ENCODE measurements at places on chromosomes 3 and 15. TPM values are rescaled to one million over a fixed set of nuclear protein-coding genes. Genes with fewer than 3 reads are reported as not detected.

- no peak for DNase-seq
- H3K4me1 ChIP-seq: peaks cover 5% of the 10 kb centered on the region
- no peak overlapping the region for H3K27ac ChIP-seq
- no peaks in the 10 kb centered on the region for H3K36me3 ChIP-seq
- H3K27me3 ChIP-seq: peaks cover under 1% of the 10 kb centered on the region
Observed at GRCh38 chr15:57323299-57323805, 53.0 kb upstream of the CGNL1 start.

DNA sequence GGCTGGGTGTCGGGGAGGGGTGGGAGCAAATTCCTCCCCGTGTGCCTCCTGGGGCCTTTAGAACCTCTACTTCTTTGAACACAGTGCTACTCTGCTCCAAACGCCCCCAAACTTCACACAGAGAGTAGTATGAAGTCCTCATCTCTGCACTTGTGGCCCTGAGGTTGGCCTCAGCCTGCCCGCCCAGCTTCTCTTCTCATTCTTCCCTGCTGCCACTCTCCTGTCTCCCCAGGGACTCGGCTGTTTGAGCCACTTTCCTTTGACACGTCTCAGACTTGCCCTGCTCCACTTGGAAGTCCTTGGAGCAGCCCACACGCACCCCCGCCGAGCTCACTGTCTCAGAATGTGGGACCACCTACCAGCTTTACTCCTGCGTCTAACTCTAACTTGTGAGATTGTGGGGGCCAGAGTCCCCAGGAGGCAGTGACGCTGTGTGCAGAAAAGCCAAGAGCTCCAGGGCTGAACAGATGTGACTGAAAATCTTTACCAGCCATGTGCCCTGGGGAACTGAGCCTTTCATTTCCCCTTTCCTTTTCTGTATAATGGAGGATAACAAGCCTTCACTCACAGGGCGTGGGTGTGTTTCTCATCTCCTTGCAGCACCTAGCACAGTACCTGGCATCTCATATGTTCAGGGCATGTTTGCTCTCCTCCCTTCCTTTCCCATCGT lies 233.6 kb upstream of the CTDSPL start:
- no peak for DNase-seq
- H3K36me3 ChIP-seq: no peaks in the 10 kb centered on the region
- no peak overlapping the region for H3K4me3 ChIP-seq
- no peak overlapping the region for H3K27ac ChIP-seq
- no peaks in the 10 kb centered on the region for H3K4me1 ChIP-seq

The SLC22A14 gene
- not detected for total RNA-seq

- no peak overlapping the region for H3K4me3 ChIP-seq
- H3K27me3 ChIP-seq: peaks cover 4% of the 10 kb centered on the region
- no peaks in the 10 kb centered on the region for H3K4me1 ChIP-seq
Observed at GRCh38 chr3:54421943-54422342, 299.6 kb downstream of the CACNA2D3 start.

The LAMB2 gene
- total RNA-seq: not detected

- H3K4me3 ChIP-seq: no peak overlapping the region
- peaks cover 62% of the 10 kb centered on the region for H3K36me3 ChIP-seq
- no peak overlapping the region for H3K27ac ChIP-seq
Observed at GRCh38 chr3:141538568-141539240, 51.9 kb downstream of the RASA2 start.
